Activated CD4-positive, alpha-beta T cell treated with anti-CD3 and anti-CD28 coated beads for 48 hours (primary cell): ENCODE measurements at places on chromosomes 4 and X.
A peak's percentile ranks its signal among the peaks of the same experiment; 100 is the strongest.

GRCh38 chr4:124167602-124168001, 544.9 kb downstream of the ANKRD50 start:
- DNase-seq: no peak

DNA sequence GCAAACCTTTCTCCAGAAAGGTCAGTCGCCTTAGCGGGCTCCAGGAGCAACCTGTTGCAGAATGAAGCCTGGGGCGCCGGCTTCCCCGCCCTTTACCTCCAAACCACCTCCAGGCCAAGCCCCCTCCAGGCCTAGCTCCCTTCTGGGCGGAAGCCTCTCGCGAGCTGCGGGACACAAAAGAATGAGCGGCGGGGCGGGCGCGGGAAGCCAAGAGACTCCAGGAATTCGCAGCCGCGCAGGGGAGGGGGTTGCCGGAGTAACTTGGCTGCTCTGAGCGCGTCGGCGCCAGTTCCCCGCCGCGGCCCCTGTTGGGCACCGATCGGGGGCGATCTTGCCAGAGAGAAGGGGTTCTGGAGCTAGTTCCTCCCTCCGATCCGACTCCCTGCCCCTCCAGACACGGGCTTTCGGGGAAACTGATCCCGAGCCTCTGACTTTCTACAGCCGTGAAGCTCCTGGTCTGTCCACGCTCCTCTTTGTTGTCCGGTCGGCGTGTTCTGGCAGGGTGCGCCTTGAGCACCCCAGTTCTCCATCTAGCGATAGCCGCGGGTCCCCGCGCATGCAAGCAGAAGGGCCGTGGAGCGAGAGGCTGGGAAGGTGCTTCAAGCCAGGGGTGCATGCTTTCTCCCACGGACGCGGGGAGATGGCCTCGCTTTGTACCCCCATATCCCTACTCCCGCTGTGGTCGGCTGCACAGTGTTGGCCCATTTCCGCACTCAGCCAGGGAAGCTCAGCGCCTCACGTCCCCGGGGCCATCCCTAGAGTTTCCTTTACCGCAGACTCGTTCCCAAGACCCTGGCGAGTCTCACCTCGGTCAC, 1.2 kb downstream of the PROM1 start:
- DNase-seq: peak; percentile 43

DNA sequence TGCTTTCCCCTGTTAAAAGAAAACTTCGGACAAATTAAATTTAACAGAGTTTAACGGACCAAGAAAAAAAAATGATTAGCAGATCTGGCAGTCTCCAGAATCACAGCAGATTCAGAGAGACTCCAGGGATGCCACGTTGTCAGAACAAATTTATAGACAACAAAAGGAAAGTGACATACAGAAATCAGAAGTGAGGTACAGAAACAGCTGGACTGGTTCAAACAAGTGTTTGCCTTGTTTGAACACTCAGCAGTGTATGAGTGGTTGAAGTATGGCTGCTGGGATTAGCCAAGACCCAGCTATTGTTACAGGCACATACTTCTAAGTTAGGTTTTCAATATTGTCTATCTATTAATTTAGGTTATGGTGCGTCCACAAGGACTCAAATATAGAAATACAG, 19.1 kb downstream of the PIR start:
- no peak for DNase-seq

DNA sequence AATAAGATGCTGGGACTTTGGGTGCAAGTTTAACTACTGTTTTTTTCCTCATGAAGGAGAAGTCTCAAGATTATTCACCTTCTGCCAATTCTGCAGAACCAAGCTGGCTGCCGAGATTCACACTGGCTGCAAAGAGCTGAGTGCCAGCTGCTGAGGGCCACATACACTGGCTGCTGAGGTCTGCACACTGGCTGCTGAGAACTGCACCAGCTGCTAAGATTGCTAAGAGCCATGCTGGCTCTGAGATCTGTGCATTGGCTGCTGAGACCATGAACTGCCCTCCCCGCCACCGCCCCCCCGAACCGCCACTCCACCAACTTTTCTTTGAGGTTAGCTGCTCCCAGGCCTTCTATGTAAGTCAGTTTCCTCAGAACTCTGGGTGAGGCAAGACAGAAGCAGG, 330.3 kb downstream of the CBLL2 start:
- DNase-seq: no peak

DNA sequence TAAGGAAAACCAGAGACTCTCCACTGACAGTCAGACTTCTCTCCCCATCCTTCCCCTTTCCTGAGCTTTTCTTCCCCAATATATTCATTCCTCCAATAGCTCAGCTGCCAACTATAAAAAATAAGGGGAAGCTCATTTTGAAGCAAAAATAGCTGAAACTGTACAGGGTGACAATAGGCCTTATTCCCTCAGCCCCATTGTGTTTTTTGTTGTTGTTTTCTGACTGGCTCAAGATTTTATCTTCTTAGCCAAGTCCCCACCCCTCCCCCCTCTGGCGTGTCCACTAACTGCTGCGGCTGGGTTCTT, 26.2 kb downstream of the PRPS1 start:
- no peak for DNase-seq

- no peak for DNase-seq
Measured at GRCh38 chr4:180947425-180947824, 1295.8 kb upstream of the TENM3 start.
